ENCODE measurements at places on chromosomes 16 and 17. TPM values are rescaled to one million over a fixed set of nuclear protein-coding genes. Genes with fewer than 3 reads are reported as not detected.

The RAB11FIP3 gene
- 49.4 TPM for total RNA-seq

The ODAD4 gene
- total RNA-seq, result 0.39 TPM

The SLC38A8 gene
- 1.1 TPM for total RNA-seq

GRCh38 chr16:3025032-3026002 lies 1.5 kb downstream of the THOC6 start:
- DNase-seq, result no peak

DNA sequence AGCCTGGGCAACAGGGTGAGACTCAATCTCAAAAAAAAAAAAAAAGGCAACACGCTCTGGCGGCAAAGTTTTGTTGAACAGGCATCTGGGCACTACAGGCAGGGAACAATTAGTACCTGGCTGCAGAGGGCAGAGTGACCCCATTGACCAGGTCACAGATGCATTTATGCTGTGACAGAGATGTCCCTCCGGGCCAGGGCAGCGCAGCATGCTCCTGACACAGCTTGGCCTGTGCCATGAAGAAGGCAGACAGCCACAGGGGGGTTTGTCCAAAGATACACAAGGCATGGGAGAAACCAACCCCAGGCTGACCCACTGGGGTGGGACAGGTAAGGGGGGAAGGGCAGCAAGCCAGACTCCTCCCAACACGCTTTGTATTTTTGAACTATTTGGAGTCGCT lies 7.7 kb upstream of the SRRM2 start:
- no peak for DNase-seq

- DNase-seq, result no peak
Measured at GRCh38 chr16:1028524-1029258, 43.9 kb upstream of the SSTR5 start.

- DNase-seq, result peak; percentile 80
Measured at GRCh38 chr17:16040710-16041251, 41.2 kb downstream of the TTC19 start.

All from adrenal gland (tissue), 19 donors.